ENCODE measurements at places on chromosomes 11 and 22.

GRCh38 chr11:117299351-117300282, 8.5 kb downstream of the BACE1-AS start:
- no peak for DNase-seq

GRCh38 chr11:57321388-57322255, 3.1 kb downstream of the TNKS1BP1 start:
- DNase-seq: peak; percentile 13

DNA sequence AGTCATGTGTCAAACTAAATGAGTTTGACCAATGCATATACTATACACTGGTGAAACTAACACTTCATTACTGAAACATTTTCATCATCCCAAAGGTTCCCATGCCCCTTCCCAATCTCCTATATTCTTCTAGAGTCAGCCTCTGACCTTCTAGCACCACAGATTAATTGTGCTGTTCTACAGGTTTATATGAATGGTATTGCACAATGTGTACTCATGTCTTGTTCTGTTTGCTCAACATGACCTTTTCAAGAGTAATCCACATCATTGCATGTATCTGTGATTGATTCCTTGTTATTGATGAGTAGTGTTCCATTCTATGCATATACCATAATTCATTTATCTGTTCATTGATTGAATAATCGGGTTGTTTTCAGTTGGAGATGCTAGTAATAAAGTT, 7.5 kb upstream of the OR8G1 start:
- DNase-seq: no peak

DNA sequence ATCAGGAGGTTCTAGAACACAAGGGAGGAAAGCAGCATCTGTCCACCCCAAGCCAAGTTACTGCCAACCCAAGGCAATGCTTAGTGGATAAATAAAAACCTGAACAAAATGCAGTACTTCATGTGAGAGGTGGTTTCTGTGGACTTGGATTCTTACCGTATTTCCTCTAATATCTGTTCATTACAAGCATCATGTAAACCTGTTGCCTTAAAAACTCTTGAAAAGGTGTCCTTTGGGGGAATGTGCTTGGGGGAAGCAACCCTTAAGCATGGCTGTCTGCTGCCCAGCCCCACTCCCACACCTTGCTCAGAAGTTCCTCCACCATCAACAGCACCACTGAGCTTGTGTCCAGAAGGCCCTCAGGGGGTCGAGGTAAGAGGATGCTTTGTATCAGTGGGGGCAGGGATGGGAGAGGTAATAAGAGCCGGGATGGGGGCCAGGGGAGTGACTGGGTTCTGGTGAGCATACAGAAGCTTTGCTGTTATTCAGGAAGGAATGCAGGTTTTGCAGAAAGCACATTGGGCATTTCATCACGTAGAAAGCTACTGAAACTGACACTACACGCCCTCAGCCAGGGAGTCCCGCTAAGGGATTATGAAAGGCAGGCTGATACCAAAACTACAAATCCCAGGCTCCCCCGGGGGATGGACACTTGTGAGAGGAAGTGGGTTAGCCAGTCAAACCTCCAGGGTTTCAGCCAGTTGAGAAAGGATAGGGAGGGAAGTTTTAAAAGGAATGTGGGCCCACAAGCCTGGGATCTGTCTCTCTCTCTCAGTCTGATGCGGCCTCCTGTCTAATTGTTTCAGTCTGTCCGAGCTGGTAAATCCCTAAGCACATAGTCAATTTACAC, 52.0 kb downstream of the KCNJ1 start:
- no peak for DNase-seq

- DNase-seq: no peak
Observed at GRCh38 chr22:43625242-43625641, 186.9 kb downstream of the EFCAB6 start.

GRCh38 chr11:15747671-15748070, 608.7 kb downstream of the SOX6 start:
- no peak for DNase-seq

DNA sequence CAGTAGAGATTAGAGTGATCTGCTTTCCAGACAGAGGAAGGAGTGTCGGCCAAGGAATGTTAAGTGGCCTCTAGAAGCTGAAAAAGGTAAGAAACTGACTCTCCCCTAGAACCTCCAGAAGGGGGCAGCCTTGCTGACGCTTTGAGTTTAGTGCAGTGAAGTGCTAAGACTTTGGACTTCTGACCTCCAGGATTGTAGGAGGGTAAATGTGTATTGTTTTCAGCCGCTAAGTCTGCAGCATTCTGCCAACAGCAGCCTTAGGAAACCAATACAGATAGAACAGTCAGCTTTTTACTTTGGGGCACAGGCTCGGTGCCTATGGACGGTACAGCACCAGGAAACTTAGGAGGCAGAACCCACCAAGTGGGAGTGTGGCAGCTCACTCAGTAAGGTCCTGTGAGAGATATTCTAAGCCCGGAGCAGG, 3.6 kb upstream of the TBC1D22A start:
- peak; percentile 20 for DNase-seq

- no peak for DNase-seq
Observed at GRCh38 chr11:71383461-71383860, 64.7 kb downstream of the DHCR7 start.

DNA sequence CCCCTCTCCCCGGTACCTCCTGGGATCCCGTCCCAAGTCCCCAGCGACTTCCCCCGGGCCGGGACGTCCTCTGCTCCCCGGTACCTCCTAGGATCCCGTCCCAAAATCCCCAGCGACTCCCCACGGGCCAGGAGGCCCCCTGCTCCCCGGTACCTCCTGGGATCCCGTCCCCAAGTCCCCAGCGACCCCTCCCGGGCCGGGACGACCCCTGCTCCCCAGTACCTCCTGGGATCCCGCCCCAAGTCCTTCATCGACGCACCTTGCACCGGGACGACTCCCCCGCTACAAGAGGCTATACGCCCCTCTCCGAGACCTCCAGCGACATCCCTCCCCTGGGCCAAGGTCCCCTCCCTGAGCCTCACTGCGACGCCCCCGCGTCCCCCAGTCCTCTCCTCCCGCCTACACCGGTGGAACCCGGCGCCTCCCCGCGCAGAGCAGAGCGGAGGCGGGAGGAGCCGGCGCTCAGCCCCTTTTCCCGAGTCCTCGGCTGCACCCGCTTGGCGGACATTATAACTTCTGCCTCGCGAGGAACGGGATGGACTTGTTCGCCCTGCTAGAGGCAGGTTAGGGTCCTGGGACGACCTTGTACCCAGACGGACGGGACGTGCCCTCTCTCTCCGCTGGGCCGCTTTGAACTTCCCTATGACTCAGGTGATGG, 912 bp downstream of the KREMEN1 start:
- DNase-seq: no peak
